SK-N-SH (cell line): ENCODE measurements at places on chromosomes 1 and 21. TPM values are rescaled to one million over a fixed set of nuclear protein-coding genes. Genes with fewer than 3 reads are reported as not detected.

- no peak for DNase-seq
Measured at GRCh38 chr1:223180731-223181321, 37.8 kb upstream of the TLR5 start.

GRCh38 chr1:24996983-24997893, 67.2 kb upstream of the RUNX3 start:
- DNase-seq, result no peak

DNA sequence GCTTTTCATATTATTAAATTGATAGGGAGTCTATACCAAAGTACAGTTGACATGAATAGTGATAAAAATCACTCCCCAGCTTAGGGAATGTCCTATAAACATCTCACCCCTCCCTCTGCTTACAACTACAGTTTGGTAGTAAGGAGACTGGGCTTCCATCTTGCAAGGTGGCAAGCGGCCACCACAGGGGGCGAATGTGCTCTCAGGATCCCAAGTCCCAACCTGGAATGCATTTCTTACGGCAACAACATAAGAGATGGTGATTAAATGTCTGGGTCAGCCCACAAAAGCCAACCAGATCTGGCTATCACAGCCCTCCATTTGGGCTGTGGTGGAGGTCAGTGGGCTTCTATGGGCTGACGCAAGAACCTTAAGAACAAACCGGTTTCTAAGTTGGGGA, 68.0 kb downstream of the SMYD2 start:
- no peak for DNase-seq

- no peak for DNase-seq
Measured at GRCh38 chr1:193256019-193256418, 69.6 kb upstream of the B3GALT2 start.

Gene COL9A2
- 0.63 and 0.94 TPM in 2 replicates for polyA plus RNA-seq

Gene S100A7A
- not detected in 2 replicates for polyA plus RNA-seq

Gene CYP4X1
- polyA plus RNA-seq, result 0.67 and 0.88 TPM in 2 replicates

Gene DCAF6
- 31.3 and 46.1 TPM in 2 replicates for polyA plus RNA-seq

Gene HCRTR1
- polyA plus RNA-seq, result 0.03 TPM in 1 of 2 replicates, not detected in the other
